ENCODE measurements at places on chromosomes 11 and 22.

DNA sequence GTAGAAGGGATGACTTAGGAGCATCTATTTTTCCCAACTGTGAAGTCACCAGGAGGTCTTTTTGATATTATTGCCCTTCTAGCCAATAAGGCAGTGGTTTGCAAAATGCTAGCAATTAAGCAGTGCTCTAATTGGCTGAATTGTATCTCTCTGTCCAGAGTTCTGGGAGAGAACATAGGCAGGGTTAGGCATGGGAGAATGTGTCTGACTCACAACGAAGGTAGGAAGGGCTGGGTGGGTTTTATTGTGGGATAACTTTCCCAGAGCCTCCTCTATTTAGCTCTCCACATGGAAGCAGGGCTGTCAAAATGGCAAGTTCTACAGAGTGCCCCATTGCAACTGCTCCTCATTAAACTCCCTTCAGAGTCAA, 415.9 kb upstream of the CADM1 start:
- no peak for DNase-seq

DNA sequence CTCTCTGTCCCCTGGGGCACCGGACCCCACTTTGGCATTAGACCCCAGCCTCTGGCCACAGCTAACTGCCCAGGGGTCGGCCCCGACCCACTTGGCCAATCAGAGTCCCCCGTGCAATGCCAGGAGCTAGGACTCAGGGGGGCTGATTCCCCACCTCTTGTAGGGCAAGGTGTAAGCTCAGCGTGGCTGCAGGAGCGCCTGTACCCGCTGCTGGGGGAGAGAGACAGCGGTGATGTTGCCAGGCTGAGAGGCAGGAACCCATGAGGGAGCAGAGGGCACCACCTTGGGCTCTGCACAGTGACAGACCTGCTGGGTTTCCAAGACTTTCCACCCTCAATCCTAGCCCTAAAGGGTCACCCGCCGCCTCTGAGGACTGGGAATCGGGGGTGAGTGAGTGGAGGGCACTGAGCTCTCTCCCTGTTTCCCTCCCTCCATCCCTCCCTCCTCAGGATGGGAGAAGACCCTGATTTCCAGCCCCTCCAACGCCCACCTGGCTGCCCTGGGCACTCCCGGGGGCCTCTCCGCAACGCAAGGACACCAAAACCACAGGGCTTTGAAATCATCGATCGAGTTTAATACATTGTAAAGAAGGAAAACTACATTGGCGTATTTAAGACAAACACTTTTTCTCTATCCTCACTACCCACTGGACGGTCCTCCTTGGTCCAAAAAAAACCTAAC, 128.4 kb downstream of the ARHGAP8 start:
- no peak for DNase-seq

GRCh38 chr11:42837994-42838393, 473.8 kb upstream of the API5 start:
- DNase-seq = no peak

DNA sequence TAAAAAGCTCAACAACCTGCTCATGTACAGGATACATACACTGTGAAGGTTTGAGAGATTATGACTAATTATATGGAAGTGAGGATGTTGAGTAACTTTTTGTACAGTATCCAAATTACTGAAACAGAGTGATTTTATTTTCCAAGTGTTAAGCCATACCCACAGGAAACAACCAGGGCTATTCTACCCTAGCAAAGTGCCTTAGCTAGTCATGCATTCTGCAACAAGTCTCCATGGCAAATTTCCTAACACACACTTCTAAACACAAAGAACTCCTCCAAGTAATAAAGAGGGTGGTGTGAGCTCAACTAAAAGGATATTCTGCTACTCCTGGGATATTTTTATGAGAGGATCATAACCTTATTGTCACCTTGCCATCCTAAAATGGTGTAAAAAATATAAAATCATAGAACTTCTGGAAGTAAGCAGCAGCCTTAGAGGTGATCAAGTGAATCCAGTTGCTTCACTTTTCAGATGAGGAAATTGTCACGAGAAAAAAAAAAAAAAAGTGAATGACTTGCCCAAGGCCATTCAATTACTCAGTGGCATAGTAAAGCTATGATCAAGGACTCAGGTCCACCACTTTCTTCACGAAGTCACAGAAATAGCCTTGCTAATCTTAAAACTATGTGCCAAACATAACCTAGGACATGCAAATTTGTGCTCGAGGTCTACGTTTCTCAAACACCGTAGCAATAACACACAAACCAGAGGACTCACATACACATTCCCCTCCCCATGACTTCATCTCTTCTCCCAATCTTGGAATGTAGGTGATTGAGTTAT, 4.2 kb downstream of the LGR4 start:
- DNase-seq = no peak

DNA sequence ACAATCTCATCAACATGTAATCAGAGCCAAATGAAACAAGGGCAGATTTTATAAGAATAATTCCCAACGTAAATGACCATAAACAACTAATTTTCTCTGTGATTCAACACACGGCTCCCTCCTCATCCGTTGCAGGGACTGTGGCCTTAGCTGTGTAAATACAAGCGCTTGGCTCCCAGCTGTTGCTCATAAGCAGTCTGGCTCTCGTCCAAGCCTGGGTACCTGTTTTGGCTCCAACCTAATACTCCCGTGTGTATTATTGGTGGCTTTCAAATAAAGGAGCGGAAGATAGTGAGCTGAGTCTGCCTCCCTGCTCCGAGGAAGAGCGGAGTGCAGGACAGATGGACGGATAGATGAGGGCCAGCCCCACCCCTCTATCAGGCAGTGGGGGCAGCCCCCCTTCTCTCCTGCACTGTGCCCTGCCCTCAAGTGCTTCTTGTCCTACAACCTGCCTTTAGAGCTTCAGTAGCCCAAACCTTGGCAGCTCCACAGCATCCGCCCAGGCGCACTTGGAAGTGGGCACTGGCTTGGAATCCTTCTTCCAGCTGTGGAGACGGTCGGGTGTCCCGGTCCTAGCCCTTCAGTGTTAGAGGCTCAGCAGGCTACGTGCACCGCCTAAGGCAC, 670.9 kb downstream of the BRD1 start:
- DNase-seq = no peak

- no peak for DNase-seq
These were observed 67.9 kb downstream of the MCM5 start for GRCh38 chr22:35467681-35468434.

GRCh38 chr11:3626250-3626960, 15.4 kb downstream of the ART5 start:
- DNase-seq = no peak

DNA sequence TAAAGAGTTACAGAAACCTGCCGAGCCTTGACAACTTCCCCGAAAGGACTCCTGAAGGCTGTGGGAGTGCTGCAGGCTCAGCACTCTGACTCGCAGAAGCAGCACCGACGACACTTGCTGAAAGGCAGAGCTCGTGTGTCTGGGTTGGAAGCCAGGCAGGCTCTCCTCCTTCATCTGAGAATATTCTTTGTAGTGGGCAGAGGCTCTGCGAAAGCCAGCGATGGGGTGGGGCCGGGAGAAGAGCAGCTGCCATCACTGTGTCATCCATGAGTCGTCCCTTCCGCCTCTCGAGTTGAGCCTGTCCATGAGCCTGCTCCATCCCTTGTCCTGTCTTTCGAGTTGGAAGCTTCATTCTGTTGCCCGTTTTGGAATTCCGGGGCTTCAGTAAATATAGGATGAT, 11.9 kb downstream of the GLB1L2 start:
- DNase-seq = no peak

DNA sequence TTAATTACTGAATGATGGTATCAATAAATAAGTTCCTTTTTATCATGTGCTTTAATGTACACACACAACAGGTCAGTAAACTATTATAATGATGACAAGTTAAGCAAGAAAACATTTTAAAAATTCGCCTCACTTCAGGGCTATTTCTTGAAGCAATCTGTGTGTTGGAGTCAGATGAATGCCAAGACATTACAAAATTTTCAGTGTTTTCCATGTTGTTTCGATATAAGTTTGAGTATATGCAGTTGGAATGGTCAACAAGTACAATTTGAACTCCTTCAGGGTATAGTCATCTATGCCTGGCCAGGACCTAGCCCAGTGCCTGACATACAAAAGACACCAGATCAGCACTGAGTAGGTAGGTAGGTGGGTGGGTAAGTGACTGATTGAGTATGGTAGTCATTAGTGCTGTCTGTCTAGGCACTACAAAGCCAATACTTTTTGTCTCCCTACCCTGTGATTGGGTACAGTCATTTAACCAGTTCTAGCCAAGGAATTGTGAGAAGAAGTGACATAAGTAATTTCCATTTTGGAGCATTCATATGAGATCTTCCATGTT, 7.5 kb downstream of the PRCP start:
- no peak for DNase-seq

- DNase-seq = no peak
These were observed 225.2 kb upstream of the PGR start for GRCh38 chr11:101354801-101355200.

- no peak for DNase-seq
These were observed 12.4 kb upstream of the SLC5A1 start for GRCh38 chr22:32030518-32031247.

DNA sequence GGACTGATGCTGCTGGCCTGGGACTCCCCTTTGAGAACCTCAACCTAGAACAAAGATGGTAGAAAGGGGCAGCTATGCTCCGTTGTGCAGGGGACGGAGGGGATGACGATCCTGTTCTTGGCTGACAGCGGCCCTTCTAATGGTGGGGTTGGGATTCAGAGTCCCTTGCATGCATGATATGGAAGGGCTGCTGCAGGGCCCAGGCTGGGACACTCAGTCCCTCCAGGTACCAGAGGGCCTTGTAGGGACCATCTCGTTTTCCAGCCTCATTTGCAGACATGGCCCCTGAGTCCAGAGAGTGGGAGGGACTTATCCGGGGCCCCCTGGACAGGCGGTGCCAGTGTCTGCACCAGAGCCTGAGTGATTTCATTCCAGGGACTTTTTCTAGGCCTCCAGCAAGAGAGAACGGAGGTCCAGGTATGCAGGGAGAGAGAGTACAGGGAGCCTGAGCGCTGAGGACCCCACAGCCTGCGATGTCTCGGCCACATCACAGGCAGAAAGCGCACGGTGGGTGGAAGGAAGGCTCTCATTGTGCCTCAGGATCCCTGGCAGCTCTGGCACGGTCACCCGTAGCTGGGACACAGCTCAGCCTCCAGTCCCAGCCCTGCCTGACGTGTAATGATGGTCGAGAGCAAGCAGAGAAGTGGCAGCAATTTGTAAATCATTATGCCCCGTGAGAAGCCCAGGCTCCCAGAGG, 860.8 kb downstream of the TBC1D22A start:
- DNase-seq = no peak

GRCh38 chr11:80843266-80843974, 1402.6 kb upstream of the TENM4 start:
- no peak for DNase-seq

- no peak for DNase-seq
These were observed 23.0 kb upstream of the ME3 start for GRCh38 chr11:86695373-86695772.

DNA sequence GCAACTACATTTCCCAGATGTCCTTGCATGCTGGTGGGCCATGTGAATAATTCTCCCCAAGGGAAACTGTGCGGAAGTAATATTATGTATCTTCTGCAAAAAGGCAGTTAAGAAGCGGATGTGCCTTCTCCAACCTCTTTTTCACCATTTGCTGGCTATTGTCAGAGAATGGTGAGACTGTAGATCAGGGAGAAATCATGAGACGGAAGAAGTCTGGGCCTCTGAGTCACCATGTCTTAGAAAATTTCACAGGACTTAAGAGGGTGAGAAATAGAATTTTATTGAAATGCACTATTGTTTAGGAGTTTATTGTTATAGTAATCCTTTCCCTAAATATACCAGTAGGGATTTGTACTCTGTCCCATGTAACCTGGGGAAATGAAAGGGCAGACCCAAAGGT, 298.7 kb upstream of the ZC3H12C start:
- DNase-seq = no peak

GRCh38 chr11:9820260-9820659, 156.4 kb downstream of the SWAP70 start:
- DNase-seq = no peak

DNA sequence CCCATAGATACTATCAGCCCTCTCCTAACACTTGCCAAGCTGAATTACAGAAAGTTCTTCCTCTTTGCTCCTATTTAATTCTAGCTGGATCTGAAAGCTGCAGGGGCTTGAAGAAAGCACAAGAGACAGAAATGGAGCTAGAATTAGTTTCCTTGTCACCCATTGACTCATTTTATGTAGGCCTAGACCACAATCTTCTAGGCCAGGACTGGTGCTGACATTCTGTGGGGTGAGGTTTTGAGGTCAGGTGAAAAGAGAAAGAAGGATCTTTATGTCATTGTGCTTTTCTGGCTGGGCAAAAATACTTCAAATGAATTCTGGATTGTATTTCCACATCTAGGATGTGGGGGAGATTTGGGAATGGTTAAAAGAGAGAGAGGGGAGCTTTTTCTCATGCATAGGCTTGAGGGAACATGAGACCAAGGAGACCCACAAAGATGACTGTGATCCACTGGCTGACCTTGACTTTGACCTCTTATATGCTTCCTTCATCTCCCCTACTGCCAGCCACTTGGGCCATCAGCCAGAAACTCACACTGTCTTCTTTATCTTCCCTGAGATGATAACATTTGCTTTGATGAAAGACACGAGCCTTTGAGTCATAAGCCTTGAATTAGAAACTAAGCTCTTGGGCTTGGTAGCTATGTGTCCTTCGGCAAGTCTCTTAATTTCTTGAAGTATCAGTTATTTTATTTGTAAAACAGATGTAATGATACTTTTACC, 274.9 kb upstream of the CADM1 start:
- no peak for DNase-seq

GRCh38 chr22:44097263-44098020, 73.3 kb downstream of the PARVB start:
- no peak for DNase-seq

GRCh38 chr11:78787696-78788095, 213.0 kb upstream of the NARS2 start:
- DNase-seq = no peak

DNA sequence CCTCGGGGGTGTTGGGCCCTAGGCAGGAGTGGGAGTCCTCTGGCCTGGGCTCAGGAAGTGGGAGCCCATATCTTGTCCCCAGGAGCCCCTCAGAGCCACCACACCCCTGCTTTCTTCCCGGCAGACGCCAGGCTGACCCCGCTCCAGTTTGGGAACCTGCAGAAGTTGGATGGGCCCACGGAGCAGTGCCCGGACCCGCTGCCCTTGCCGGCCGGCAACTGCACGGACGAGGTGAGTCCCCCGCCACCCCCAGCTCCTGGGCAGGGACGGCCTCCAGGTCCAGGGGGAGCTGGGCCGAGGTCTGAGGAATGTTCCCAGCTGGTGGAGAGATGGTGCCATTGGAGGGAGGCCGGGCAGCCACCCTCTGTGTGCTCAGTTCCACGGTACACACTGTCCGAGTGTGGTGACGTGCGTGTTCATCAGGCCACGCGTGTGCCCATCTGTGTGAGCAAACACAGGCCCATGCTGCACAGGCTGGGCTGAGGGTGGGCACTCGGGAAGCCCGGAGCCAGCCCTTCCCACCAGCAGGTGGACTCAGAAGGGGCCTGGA, 4.8 kb downstream of the MUC5B start:
- DNase-seq = no peak

- DNase-seq = no peak
These were observed 18.4 kb upstream of the TECTA start for GRCh38 chr11:121082670-121083069.

- no peak for DNase-seq
These were observed 24.4 kb downstream of the PLEKHB1 start for GRCh38 chr11:73670808-73671207.

GRCh38 chr11:35937700-35938099, 6.2 kb upstream of the LDLRAD3 start:
- DNase-seq = no peak
